ENCODE measurements at places on chromosomes 7 and 10.

GRCh38 chr7:26454180-26454579, 162.5 kb downstream of the SNX10 start:
- DNase-seq: no peak

GRCh38 chr10:42783181-42783549, 570 bp downstream of the BMS1 start:
- DNase-seq: no peak

DNA sequence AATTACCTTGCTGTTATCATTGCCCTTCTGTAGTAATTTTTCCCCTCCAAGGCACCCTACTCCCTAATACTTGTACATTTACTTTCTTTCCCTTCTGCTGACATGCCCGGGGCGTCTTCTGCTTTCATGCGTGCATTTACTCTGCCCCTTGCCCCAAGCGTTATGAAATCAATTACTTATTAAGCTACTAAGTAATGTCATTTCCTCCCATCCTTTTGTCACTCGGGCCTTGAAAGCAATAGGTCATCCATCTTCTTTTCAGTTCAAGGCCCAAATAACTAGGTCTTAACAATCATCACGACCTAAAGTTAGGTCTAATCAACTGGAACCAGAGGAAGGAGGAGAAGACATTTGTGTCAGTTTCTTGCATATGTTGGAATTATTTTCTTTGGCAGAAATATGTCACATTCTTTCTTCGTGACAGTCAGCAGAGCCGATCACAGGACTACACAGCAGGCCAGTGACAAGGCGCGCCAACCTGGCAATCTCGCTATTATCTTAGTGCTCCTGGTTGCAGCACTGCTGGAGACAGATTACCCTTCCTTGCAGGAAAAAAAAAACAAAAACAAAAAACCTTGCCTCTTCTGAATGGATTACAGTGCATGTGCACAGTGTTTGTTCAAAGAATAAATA, 179.2 kb downstream of the RELN start:
- no peak for DNase-seq

- no peak for DNase-seq
Measured at GRCh38 chr7:151174246-151175046, 7.0 kb upstream of the GBX1 start.

- DNase-seq: no peak
Measured at GRCh38 chr10:44850356-44850934, 60.7 kb upstream of the TMEM72 start.

GRCh38 chr10:124285587-124286527, 132.9 kb downstream of the OAT start:
- no peak for DNase-seq

DNA sequence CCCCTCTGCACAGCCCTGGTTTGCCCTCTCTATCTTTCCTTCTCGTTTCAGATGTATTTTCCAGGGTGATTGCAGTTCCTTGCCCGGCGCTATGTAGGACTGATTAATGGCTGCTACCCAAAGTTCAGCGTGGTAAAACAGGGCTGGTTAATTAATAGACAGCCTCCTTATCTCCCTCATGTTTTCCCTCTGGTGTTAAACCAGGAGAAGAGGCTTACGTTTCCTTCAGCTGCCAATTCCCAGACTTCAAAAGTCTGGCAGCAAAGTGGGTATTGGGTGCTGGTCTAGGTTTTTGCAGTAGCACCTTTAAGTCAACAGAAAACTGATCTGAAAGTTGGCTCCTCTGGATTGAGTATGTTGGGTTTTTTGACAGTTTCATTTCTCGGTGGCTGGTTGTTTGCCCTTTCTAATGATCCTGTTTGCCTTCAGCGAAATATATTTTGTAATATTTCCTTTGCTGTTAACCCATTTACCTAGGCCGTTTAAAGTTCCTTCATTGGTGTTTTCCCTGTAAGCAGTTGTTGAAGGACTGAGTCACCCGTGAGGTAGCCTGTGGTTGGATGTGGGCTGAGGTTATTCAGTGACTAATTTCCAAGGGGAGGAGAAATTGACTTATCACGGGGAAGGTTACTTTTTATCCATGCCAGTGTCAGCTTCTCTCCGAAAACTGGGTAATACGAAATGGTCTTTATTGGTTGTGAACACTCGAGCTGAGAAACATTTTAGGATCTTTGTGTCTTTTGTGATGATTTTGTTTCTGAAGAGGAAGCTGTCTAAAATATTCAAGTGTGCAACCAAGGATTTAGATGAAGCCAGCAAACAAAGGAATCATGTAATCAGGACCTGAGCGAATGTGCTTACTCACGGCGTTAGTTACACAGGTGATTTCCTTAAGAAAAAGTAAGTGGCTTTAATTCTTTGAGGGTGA, 257.2 kb downstream of the KIAA1217 start:
- peak; percentile 22 for DNase-seq

DNA sequence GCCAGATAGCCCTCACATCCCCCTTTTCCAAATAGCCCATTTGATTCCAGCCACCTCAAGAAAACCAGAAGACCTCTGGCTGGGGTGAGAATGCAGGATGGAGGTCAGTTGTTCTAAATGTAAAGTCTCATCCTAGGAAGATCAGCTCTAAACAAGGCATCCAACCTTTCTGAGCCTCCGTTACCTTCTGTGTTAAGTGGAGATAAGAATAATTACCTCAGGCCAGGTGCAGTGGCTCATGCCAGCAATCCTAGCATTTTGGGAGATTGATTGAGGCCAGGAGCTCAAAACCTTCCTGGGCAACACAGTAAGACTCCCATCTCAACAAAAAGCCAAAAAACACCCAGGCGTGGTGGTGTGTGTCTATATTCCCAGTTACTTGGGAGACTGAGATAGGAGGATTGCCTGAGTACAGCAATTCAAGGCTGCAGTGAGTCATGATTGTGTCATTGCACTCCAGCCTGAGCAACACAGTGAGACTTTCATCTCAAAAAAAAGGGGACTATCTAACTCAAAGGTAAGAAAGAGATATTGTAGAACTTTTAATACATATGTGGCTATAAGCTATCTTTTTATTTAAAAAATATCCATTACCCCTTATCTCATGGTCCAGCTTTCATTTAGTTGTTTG, 43.5 kb downstream of the PRTFDC1 start:
- DNase-seq: no peak

- no peak for DNase-seq
Measured at GRCh38 chr10:95478935-95479334, 82.2 kb downstream of the SORBS1 start.

DNA sequence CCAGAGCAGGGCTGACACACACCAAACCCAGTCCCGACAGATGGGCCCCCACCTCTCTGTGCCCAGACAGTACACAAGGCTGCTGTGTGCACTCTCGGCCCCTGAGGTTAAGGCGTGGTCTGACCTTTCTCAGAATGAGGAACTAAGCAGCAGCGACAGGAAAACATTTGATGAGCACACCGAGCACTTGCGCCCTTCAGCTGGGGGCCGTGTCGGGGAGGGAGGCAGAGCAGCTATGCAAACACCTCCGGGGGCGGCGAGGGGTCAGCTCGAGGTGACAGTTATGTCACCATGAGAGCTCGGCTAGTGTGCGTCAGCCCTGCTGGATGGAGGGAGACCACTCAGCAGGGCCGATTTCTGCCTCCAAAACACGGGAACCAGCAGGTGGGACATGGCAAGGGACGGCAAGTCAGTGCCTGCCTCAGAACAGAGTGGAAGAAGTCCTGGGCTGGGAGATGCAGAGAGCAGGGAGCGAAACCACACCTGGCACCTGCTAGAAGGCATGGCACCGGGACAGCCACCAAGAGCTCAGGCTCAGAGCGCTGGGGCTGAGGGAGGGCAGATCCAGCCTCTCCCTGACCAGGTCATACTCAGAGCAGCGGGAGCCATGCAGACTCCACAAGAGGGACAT, 57.4 kb downstream of the CHST15 start:
- DNase-seq: no peak

- DNase-seq: no peak
Measured at GRCh38 chr10:36476399-36476798, 649.0 kb upstream of the ANKRD30A start.

DNA sequence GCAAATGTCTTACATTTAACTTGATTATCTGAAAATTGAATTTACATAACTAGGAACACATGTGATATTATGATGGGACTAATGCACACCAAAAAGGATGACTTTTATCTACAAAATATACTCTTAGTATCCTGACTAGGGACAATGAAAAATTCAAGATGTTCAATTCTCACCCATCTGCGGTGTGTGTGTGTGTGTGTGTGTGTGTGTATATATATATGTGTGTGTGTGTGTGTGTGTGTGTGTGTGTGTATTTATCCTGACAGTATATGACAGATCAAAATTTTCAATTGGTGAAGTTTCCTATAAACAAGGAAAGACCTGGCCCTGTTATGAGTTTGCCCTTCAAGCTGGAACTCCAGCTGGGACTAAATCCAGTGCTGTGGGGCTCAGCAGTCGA, 40.3 kb upstream of the MET start:
- DNase-seq: no peak

DNA sequence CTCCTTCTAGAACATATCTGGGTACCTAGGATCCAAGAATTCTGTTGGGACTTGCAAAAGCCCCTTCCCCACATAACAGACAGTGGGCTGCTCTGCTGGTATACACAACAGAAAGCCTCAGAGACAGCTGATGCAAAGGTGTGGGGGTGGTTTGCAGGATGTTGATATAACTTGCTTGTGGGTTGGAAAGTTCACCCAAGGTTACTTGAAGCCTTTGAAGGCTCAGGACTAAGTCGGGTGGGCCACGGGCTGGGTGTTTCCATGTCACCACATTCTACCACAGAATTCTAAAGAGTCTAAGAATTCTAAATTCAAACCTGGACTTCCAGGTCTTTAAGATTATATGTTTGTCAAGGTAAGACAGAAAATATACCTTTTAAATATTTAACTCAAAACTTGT, 7.4 kb upstream of the NRCAM start:
- no peak for DNase-seq

GRCh38 chr10:63494951-63495350, 26.2 kb upstream of the REEP3 start:
- no peak for DNase-seq

DNA sequence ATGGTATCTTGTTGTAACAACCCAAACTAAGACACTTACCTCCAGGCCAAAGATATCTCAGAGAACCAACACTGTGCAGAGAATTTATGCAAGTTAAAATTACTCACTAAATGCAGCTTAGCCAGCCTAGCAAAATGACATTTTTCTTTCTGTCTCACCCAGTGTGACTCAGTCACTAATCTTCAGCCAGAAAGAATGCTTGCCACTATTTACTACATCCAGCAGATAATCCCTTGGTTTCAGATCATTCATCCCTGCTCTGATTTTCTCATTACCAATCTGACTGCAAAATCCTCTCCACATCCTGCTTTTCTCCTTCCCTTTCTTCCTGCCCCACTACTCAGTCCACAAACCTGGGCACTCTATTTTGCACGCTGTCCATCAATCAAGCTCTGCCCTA, 93.5 kb upstream of the NEBL start:
- no peak for DNase-seq

DNA sequence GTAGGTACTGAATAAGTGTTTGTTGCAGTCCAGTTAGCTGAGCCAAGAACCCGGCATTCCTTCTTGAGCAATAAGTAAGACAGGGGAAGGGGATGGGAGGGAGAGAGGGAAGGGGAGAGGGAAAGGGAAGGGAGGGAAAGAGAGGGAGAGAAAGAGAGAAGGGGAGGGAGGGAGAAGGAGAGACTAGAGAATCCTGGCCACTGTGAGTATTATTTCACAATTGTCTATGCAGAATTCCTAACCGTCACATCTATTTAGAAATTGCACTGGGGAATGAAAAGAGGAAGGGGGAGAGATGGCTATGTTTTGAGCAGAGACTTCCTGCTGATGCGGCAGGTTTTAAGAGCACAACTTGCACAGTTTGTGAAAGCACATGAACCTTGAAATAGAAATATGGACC, 251.4 kb upstream of the ZMIZ1 start:
- no peak for DNase-seq

Data from activated T-cell treated with anti-CD3 and anti-CD28 coated beads for 24 hours (primary cell).